ENCODE measurements at places on chromosomes 6 and 20.

- DNase-seq = no peak
Measured at GRCh38 chr6:161199850-161200249, 74.0 kb downstream of the AGPAT4 start.

GRCh38 chr6:157929765-157930319 lies 51.8 kb upstream of the SYNJ2 start:
- DNase-seq = no peak

DNA sequence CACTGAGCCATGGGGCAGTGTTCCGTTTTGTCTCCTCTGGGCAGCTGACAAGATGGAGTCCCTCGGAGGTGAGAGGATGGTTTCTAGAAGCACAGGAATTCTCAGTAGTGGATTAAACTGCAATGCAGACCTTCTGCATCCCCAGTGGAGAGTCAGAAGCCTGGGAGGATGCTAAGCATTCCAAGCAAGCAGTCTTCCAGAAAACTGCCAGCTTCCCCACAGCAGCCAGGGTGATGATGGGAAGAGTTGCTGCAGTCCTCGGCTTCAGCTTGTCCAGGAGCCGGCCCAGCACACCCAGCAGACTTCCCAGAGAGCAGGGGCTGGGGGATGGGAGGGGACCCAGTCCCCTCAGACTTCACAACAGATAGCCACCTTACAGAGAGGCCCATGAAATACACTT lies 163.6 kb downstream of the LY86 start:
- no peak for DNase-seq

DNA sequence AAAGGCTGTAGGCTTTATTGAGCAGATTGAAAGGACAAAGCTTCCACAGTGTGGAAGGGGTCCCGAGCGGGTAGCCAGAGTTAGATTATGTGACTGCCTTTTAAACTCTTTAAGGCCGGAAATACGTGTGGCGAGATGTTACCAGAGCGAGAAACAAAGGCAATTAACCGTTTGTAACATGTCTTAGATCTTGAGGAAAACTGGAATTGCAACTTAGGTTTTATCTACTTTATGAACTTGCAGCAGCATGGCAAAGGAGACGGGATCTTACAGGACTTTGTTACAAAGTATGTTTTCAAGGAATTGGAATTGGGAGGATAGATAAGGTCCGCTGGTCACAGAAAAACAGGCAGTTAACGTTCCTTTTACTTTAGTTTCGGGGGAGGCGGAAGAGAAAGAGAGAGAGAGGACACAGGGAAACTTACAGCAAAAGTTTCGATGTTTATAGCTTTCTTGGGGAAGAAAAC lies 594.7 kb upstream of the ADGRB3 start:
- no peak for DNase-seq

DNA sequence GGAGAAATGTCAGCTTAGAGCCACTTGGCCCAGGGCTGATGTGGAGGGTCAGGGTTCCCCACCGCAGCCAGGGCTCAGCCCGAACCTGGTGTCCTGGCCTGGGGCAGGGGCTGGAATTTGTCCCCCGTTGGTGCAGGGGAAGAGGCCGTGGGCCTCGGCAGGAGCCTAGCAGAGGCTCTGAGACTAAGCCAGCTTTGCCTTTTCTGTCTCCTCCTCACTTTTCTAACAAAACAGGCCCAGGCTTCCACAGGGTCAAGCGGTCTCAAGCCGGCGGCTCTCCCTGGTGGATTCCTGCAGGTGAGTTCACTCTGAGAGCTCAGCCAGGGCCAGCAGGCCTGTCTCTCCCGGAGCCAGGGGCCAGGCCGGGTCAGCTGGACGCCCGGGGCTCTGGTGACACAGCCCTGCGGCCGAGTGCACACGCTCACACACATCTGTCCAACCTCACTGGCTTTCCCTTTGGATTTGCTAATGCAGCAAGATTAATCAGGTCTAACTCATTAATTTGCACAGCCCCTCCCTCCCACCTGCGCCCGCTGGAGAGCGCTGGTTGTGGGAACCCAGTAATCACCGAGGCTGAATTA lies 2.9 kb upstream of the CHRNA4 start:
- DNase-seq = no peak
